ENCODE measurements at places on chromosomes 6 and 20.

DNA sequence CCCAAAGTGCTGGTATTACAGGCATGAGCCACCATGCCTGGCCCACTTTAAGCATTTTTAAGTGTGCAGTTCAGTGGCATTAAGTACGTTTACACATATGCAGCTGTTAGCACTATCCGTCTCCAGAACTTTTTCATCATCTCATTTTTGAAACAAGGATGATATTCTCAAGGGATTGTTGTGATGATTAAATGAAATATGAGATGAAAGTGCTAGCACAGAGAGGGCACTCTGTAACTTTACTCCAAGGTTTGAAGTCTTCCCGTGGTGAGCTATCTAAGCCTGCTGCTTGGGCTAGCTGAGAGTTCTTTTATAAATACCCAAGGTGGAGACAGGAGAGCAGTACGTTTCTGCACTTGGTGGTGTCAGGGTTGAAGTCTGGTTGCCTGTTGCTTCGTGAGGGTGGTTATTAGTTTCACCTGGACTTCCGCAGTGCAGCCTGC lies 6.6 kb downstream of the TM9SF4 start:
- no peak for DNase-seq

DNA sequence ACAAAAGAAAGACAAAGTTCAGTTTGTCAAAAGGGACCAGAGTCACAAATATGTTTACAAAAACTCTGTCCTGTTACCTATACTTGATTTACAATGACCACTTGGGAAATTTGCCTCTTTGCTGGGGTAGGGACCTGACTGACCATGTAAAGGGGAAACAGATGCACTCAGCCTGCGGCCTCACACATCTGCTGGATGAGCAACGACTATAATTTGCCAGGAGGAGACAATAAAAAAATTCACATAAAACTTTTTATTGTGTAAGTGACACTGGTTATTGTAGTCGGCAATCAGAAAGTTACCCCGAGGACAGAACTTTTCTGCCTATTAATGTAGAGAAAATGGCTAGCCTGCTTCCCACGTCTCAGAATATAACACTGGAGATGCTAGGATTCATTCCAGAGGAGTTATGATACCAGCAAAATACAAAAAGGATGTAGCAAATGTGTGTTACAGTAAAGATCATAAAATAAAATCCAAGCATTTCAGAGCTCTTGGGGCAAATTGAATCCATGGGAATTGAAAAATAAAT lies 415.4 kb upstream of the SPTLC3 start:
- no peak for DNase-seq

GRCh38 chr6:157223021-157223430 lies 100.3 kb downstream of the TMEM242 start:
- DNase-seq, result peak; percentile 39

- DNase-seq, result no peak
These were observed 62.2 kb upstream of the PLN start for GRCh38 chr6:118485601-118486550.

DNA sequence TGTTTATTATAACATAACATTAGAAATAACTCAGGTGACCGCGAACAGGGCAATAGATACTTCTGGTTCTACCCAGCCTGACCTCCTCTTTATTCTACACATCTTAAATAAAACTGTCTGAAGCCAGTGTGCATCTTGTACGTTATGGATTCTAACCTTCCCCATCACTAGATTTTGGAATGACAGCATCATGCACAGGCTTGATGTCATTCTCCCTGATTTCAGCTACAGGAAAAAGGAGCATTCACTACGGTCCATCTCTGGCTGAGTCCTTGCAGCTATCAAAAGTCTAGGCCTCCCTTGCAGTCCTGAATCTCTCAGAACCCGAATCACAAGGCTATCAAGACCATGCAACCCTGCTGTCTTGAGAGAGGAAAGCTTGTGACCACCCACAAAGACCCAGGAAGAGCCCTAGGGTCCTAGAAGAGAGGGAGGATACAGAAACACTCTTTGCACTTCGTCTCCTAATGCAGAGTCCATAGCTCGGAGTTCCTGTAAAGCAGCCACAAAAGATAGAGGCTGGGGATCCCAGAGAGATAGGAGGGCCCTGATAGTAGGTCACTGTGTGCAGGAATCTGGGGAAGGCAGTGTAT lies 845 bp downstream of the HLA-DPA1 start:
- no peak for DNase-seq

DNA sequence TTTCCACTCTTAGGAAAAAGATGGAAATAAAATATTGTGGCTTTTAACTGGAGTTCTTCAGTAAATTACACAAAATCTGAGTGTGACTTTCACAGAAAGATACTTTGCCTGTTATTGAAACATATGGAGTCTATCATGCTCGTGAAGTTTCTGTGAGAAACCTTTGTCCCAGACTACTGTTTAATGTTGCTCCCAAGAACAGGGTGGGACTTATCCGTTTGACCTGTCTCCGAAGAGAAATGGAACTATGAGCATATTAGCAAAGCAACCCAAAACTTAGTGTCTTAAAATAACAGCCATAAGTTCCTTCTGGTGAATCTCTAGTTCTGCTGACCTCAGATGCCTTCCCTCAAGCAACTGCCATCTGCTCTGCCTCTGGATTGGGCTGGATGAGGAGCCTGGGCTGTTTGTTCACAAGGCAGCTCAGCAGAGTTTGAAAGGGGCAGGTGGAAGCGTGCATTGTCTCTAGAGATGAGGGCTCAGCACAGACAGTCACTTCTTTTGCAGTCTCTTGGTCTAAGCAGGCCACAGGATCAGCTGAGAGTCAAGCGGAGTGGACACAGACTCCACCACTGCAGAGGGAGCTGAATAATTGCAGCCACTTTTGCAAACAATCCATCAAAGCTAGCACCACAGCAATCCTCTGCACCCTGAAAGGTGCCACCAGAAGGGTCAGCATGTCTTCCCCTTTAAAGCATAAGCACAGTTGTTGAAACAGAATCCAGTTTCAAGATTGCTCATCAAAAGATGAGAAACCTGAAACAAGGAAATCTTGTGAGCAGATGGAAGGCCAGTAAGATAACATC lies 52.8 kb downstream of the MYB start:
- DNase-seq, result no peak

GRCh38 chr6:142331075-142331551 lies 29.3 kb downstream of the ADGRG6 start:
- no peak for DNase-seq

DNA sequence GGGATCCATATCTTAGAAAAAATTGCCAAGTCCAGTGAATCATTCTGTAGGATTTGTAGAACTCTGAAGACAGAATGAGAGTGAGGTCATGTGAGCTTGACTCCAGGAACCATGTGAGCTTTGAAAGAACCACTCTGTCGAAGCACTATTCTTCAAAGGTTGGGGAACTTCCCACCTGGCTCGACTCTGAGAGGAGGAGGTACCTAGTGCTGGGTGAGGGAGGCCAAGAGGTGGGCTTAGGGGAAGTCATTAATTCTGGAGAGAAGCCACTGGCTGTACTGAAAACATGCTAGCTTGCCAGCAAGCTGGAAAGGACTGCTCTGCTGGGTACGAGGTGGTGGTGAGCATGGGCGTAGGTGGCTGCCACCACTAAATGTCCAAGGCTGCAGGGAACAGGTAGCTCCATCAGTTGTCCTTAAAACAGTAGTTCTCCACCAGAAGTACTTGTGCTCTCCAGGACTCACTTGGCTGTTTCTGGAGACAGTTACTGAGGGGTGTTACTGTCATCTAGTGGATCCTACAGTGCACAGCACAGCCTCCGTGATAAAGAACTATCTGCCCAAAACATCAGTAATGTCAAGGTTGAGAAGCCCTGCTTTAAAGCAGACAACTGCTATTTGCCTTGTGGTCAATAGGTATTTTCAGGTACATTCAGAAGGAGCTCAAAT lies 34.7 kb upstream of the SYNJ2 start:
- no peak for DNase-seq

Measured in head of caudate nucleus (tissue), 42 donors.